ENCODE measurements at places on chromosomes 11 and 22. TPM values are rescaled to one million over a fixed set of nuclear protein-coding genes. Genes with fewer than 3 reads are reported as not detected.

- no peak overlapping the region for H3K4me3 ChIP-seq
- H3K27me3 ChIP-seq: no peaks in the 10 kb centered on the region
- H3K36me3 ChIP-seq: no peaks in the 10 kb centered on the region
- H3K4me1 ChIP-seq: peaks cover 15% of the 10 kb centered on the region
Observed at GRCh38 chr11:86696451-86696850, 24.0 kb upstream of the ME3 start.

- H3K27ac ChIP-seq: no peak overlapping the region
- no peak overlapping the region for H3K4me3 ChIP-seq
Observed at GRCh38 chr11:134371436-134372185, 39.8 kb downstream of the GLB1L2 start.

DNA sequence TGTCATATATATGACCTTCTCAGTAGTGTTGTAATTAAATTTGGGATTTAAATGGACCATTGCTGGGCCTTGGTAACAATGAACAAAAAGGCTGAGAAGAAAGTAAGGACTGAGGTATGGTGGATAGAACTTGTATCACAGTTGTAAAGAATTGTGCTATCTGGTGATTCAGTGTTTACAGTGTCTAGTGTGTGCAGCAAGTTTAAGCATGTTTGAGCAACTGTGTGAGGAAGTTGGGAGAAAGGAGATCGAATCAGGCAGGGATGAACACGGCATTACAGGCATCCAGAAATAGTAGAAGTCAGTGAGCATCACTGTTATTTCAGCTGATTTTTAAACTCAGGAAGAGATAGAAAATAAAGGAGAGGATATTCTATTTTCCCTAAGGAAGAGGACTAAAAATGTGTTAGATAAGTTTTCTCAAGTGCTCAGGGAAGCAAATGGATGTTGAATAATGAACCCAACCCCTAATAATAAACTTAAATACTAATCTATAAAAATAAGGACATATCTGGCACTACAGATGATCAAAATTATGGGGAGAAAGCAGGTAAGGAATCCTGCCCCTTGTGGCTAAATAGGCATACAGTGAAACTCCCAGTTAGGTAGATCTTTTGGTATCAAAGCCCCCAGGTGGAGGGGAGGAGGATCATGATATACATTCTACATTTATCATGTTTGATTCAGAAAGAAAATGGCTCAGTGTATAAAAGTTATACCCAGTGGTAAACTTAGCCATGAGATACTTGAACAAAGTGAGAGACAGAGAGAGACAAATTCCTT lies 361.0 kb upstream of the ANO3 start:
- no peaks in the 10 kb centered on the region for H3K27me3 ChIP-seq
- no peak for DNase-seq
- H3K36me3 ChIP-seq: no peaks in the 10 kb centered on the region

DNA sequence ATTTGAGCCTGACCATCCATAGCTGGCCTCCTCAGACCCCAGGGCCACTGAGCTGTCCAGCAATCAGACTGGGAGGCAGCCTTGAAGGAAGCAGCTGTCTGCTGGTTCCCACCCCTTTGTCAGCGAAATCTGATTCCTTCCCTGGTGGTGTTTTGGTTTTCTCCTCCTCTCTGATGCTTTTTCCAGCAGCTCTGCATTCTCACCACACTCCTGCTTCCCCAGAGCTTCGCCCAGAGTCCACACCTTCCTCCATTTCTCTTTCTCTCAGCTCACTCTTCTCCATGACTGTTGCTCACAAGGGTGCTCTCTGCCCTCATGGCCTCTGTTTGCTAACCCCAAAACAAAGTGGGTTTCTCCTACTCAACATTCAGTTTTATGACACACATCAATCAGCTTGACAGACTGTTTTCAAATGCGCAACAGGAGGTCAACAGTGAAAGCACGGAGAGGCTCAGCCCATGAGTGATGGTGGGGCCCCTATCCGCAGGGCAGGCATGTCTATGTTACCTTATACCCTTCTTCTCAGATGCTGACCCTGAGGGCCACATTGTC lies 130.6 kb upstream of the MTNR1B start:
- no peak for DNase-seq
- no peaks in the 10 kb centered on the region for H3K4me1 ChIP-seq
- H3K4me3 ChIP-seq: no peak overlapping the region
- no peaks in the 10 kb centered on the region for H3K36me3 ChIP-seq

- no peak overlapping the region for H3K27ac ChIP-seq
- peaks cover 9% of the 10 kb centered on the region for H3K4me1 ChIP-seq
- H3K4me3 ChIP-seq: no peak overlapping the region
- no peaks in the 10 kb centered on the region for H3K27me3 ChIP-seq
- no peak for DNase-seq
Observed at GRCh38 chr11:13344818-13345217, 67.2 kb downstream of the BMAL1 start.

Gene MPZL3
- total RNA-seq: 0.42 TPM

Gene GRM5
- not detected for total RNA-seq

GRCh38 chr11:128783513-128783912 lies 83.6 kb downstream of the KCNJ1 start:
- no peak overlapping the region for H3K27ac ChIP-seq
- H3K36me3 ChIP-seq: peaks cover 44% of the 10 kb centered on the region
- no peaks in the 10 kb centered on the region for H3K4me1 ChIP-seq
- H3K27me3 ChIP-seq: no peaks in the 10 kb centered on the region

DNA sequence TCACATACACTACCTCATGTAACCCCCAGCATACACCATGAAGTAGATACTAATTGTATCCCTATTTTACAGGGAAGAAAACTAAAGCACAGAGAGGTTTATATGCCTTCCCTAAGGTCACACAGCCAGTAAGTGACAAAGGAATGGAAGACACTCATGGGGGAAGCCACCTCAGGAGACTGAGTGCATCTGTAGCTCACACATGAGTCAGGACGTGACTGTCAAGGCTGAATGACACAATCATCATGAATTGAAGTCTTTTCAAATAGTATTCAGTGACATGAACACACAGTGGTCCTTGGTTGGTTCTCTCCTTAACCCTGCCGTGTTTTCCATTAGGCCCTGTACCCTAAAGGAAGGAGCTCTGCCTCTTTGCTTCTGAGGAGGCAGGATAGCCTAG lies 463.0 kb downstream of the NTM start:
- H3K4me1 ChIP-seq: no peaks in the 10 kb centered on the region
- no peaks in the 10 kb centered on the region for H3K36me3 ChIP-seq

DNA sequence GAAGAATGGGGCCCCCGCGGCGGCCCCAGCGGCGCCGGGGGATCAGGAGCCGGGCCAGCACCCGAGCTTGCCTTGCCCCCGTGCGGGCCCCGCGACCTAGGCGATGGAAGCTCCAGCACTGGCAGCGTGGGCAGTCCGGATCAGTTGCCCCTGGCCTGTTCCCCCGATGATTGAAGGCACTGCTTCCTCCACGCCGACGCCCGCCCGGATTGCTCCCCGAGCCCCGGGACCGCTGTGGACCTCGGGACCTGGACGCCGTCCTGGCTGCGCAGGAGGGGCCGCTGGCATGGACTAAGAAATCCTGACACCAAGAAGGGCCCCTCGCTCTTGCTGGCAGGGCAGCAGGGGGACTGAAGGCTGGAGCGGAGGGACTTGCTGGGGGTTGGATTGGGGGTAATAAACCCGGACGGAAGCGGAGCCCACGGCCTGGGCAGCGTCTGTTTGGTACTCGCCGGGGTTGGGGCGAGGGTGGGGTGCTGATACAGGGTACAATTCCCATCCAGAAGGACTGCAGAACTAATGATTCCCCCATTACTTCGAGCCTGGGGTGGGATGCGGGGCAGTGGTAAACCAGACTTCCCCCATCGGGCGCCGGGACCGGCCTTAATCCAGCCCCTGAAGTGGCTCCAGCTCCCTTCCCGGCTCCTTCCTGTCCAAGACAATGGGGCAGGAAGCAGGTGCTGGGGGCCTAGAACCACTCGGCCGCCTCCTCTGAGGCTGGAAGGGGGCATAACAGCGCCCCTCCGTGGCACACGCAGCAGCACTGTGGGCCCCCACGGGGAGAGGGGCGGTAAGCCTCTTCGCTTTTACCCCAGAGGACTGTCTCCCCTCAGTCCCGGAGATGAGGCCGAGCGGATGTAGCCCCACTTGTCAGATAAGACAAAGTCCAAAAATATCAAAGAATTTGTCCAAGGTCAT lies 1.0 kb downstream of the CCDC85B start:
- peaks cover 63% of the 10 kb centered on the region for H3K4me1 ChIP-seq
- no peaks in the 10 kb centered on the region for H3K36me3 ChIP-seq
- H3K27ac ChIP-seq: peak overlapping the region; percentile 99
- no peaks in the 10 kb centered on the region for H3K27me3 ChIP-seq
- no peak for DNase-seq

DNA sequence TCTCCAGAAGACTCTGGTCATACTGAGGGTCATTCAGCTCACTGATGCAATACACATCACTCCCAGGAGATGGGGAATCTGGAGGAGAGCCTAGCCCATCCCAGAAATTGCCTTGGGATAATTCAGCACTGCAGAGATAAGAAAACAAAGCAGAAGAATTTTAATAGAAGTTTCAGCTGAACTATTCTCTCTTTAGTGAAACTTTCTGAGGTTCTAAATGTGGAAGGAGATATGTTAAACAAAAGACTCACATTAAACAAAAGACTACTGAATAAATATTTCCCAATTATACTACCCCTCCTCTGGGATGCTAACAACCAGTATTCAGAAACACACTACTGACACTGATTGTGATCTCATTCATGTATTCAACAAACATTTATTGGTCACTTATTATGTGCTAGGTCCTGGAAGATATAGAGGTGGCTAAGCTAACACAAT lies 47.8 kb downstream of the C2CD3 start:
- H3K27ac ChIP-seq: no peak overlapping the region
- no peak for DNase-seq
- no peaks in the 10 kb centered on the region for H3K4me1 ChIP-seq
- no peak overlapping the region for H3K4me3 ChIP-seq
- peaks cover 22% of the 10 kb centered on the region for H3K36me3 ChIP-seq
- H3K27me3 ChIP-seq: no peaks in the 10 kb centered on the region

- H3K4me3 ChIP-seq: no peak overlapping the region
- peaks cover 15% of the 10 kb centered on the region for H3K4me1 ChIP-seq
- no peaks in the 10 kb centered on the region for H3K36me3 ChIP-seq
- no peak for DNase-seq
- peak overlapping the region; percentile 54 for H3K27ac ChIP-seq
Observed at GRCh38 chr11:91220476-91221202, 997.8 kb upstream of the CHORDC1 start.

DNA sequence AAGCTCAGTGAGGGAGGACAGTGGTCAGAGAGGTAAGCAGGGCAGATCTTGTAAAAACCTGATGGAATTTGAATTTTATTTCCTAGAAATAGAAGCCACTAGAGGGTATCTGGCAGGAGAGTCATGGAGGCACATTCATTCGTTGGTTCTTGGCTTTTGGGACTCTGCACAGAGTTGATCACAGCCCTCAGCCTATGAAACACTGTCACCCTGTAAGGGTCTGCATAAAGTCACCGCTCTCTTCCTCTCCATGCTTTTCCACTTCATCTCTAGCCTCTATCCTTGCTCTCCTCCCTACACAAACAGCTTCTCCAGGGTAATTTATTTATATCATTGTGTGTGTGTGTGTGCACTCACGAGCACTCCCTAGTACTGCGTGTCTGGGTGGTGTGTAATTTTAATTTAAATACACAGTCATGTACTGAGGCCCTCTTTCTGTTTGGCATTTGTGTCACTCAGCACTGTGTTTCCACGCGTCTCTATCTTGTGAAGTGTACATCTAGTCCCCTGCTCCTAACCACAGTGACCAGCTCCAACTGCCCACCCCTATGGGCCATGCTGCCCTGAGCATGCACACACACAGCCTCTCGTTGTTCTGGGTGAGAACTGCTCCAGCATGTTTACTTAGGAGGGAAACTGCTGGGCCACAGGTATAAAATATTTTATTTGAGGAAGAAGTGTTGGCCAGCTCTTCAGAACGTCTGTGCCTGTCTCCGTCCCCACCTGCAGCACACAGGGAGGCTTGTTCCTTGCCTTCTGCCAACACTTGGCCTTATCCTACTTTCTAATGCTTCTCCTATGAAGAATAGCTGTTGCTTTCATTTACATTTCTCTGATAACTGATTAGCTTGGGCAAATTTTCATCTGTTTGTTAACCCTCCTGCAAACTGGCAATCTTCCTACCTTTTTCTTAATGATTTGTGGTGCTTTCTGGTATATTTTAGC lies 4.5 kb downstream of the KCNQ1OT1 start:
- H3K27ac ChIP-seq: no peak overlapping the region
- peaks cover 66% of the 10 kb centered on the region for H3K4me1 ChIP-seq
- no peak overlapping the region for H3K4me3 ChIP-seq
- no peaks in the 10 kb centered on the region for H3K36me3 ChIP-seq

DNA sequence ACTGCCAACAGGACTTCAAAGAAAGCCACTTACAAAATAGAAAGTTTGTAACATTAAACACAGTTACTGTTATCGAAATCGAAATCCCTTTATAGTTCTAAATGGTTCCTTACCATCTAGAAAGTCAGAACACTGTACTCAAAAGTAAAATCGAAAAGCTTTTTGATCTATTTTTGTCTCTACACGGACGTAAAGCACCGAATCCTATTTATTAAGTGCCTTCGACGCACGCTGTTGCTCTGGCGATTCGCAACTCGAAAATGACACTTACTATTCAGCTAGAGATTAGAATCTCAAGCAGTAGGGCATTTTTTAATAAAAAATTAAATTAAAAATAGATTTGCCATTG lies 78.3 kb downstream of the LARGE1 start:
- H3K36me3 ChIP-seq: no peaks in the 10 kb centered on the region
- no peak for DNase-seq
- no peak overlapping the region for H3K27ac ChIP-seq
- H3K4me3 ChIP-seq: no peak overlapping the region

Gene ASRGL1
- 6.8 TPM for total RNA-seq

- H3K4me1 ChIP-seq: peaks cover 13% of the 10 kb centered on the region
- H3K27ac ChIP-seq: no peak overlapping the region
- no peaks in the 10 kb centered on the region for H3K27me3 ChIP-seq
- no peak for DNase-seq
Observed at GRCh38 chr22:42379966-42380537, 52.2 kb downstream of the NFAM1 start.

Gene SWAP70
- total RNA-seq: 54.9 TPM

- H3K4me1 ChIP-seq: no peaks in the 10 kb centered on the region
- DNase-seq: no peak
- no peak overlapping the region for H3K4me3 ChIP-seq
- no peaks in the 10 kb centered on the region for H3K36me3 ChIP-seq
- no peak overlapping the region for H3K27ac ChIP-seq
- no peaks in the 10 kb centered on the region for H3K27me3 ChIP-seq
Observed at GRCh38 chr11:92168936-92169335, 55.7 kb upstream of the FAT3 start.

DNA sequence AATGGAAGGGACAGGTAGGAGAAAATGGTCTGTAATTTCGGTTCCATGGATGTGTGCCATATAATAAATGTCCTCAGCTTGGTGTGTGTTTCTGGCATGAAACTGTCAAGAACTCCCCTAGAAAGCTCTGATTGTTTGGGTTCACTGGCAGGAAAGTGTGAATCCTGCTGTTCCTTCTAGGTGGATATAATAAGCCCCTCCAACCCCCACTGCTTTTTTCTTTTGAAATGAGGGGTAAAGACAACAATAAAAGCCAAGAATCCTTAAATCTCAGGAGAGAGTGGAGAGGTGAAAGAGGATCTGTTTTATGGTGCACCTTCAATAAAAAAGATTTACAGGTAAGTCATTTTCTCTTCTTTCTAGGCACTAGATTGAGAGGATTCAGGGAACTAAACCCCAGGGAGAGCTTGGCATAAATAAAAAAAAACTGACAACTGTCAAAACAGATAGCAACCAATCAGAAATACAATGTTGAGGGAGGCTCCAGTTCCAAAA lies 74.9 kb downstream of the CACNG2 start:
- no peak overlapping the region for H3K4me3 ChIP-seq
- no peak overlapping the region for H3K27ac ChIP-seq
- no peaks in the 10 kb centered on the region for H3K36me3 ChIP-seq
- DNase-seq: no peak
- no peaks in the 10 kb centered on the region for H3K4me1 ChIP-seq

Data from esophagus muscularis mucosa (tissue), 4 donors.